ENCODE measurements at places on chromosomes 13 and 19.

- no peak for DNase-seq
Observed at GRCh38 chr19:45824041-45824471, 8.9 kb upstream of the RSPH6A start.

- DNase-seq: no peak
Observed at GRCh38 chr13:27854606-27855005, 62.3 kb downstream of the GSX1 start.

- peak; percentile 76 for DNase-seq
Observed at GRCh38 chr19:54207676-54207982, 7.0 kb downstream of the RPS9 start.

DNA sequence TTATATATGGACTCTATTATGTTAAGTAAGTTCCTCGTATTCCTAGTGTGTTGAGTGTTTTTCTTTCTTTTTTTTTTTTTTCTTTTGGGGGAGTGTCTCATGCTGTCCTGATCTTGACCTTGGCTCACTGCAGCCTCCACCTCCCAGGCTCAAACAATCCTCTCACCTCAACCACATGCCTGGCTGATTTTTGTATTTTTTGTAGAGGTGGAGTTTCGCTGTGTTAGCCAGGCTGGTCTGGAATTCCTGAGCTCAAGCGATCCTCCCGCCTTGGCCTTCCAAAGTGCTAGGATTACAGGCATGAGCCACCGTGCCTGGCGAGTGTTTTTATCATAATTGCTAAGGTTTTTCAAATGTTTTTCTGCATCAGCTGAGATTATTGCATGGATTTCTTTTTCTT, 10.7 kb upstream of the ZNF480 start:
- DNase-seq: no peak

GRCh38 chr19:1830978-1831377, 17.3 kb downstream of the REXO1 start:
- no peak for DNase-seq

DNA sequence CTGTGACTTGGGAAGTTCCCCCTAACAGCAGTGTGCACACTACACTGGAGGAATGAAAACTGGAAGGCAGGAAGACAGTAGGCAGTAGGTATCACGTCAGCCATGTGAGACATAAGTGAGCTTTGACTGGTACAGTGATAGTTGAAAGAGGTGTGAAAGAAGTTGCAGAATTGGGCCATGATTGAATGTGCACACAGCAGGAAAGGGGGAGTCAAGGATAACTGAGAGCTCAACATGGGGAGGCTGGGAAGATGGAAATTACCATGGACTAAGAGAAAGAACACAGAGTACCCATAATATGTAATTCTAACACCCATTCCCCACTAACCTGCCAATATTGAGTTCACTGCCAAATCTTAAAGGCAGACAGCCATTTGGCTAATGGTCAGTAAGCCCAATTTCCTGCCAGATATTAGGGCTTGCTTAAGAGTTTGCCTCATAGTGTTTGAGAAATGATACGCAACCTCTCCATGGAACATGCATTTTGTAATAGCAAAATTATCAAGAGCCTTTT, 321.7 kb downstream of the DCT start:
- DNase-seq: no peak

- no peak for DNase-seq
Observed at GRCh38 chr19:44939668-44940067, 2.4 kb upstream of the APOC4 start.

GRCh38 chr13:86881390-86881789, 789.8 kb upstream of the SLITRK5 start:
- DNase-seq: peak; percentile 55

GRCh38 chr19:42229855-42230351, 9.8 kb downstream of the ZNF526 start:
- DNase-seq: peak; percentile 61

DNA sequence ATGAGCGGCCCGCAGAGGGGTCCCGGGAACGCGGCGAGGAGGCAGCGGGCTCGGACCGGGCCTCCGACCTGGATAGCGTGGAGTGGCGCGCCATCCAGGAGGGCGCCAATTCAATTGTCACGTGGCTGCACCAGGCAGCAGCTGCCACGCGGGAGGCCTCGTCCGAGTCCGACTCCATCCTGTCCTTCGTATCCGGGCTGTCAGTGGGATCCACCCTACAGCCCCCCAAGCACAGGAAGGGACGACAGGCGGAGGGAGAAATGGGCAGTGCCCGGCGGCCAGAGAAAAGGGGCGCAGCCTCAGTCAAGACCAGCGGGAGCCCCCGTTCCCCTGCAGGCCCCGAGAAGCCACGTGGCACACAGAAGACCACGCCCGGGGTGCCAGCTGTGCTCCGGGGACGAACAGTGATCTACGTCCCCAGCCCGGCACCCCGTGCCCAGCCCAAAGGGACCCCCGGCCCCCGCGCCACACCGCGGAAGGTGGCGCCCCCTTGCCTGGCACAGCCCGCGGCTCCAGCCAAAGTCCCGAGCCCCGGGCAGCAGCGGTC, 10.7 kb downstream of the C19orf25 start:
- no peak for DNase-seq

DNA sequence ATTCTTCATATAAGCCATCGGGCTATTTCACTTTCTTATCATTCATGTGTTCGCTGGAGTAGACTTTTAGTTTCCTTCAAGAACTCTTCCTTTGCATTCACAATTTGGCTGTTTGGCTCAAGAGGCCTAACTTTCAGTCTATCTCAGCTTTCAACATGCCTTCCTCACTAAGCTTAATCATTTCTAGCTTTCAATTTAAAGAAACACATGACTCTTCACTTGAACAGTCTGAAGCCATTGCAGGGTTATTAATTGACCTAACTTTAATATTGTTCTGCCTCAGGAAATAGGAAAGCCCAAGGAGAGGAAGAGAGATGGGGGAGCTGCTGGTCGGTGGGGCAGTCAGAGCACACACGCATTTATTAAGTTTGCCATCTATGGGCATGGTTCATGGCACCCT, 158.1 kb downstream of the SUCLA2 start:
- DNase-seq: no peak

- DNase-seq: peak; percentile 31
Observed at GRCh38 chr13:100506600-100507422, 81.8 kb downstream of the GGACT start.

GRCh38 chr13:99393791-99394735, 86.9 kb upstream of the GPR183 start:
- no peak for DNase-seq

GRCh38 chr13:83183439-83184149, 698.7 kb downstream of the SLITRK1 start:
- DNase-seq: no peak

GRCh38 chr13:83286737-83287136, 595.5 kb downstream of the SLITRK1 start:
- DNase-seq: no peak

- DNase-seq: no peak
Observed at GRCh38 chr13:35485424-35485823, 8.9 kb upstream of the MAB21L1 start.

GRCh38 chr13:23570099-23570920, at the start of gene TNFRSF19:
Gene TNFRSF19 (plus strand): TSS chr13:23570412. CDS start chr13:23590184, 19,772 bp downstream.
- peak; percentile 84 for DNase-seq

DNA sequence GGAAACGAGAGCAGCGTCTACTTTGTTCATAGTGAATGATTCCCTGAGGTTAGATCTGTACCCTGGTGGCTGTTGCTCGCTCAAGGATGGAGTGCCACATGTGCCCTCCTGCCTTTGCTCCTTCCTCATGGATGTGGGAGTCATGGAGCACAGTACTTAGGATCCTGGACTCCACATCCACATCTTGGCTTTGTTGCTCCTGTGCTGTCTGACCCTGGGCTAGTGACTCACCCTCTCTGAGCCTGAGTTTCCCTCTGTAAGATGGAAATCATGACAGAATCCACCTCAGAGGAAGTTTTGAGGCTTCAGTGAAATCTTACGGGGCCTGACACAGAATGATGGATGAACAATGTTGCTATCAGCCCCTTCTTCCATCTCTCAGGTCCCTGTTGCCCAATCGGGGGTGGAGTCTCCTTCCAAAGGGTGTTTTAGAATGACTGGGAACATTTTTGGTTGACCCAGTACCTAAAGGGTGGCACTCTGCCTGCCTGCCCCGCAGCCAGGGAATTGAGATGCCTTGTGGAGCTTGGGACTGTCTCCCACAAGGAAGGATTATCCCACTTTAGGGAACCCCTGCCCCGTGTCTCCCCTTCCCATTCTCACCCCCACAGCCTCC, 9.8 kb upstream of the TIMM50 start:
- DNase-seq: no peak

GRCh38 chr13:66567899-66568612, 662.1 kb downstream of the PCDH9 start:
- DNase-seq: peak; percentile 56

- DNase-seq: no peak
Observed at GRCh38 chr19:12842511-12842910, 4.2 kb downstream of the MAST1 start.

GRCh38 chr19:1489463-1490310, 463 bp downstream of the PCSK4 start:
- DNase-seq: no peak

DNA sequence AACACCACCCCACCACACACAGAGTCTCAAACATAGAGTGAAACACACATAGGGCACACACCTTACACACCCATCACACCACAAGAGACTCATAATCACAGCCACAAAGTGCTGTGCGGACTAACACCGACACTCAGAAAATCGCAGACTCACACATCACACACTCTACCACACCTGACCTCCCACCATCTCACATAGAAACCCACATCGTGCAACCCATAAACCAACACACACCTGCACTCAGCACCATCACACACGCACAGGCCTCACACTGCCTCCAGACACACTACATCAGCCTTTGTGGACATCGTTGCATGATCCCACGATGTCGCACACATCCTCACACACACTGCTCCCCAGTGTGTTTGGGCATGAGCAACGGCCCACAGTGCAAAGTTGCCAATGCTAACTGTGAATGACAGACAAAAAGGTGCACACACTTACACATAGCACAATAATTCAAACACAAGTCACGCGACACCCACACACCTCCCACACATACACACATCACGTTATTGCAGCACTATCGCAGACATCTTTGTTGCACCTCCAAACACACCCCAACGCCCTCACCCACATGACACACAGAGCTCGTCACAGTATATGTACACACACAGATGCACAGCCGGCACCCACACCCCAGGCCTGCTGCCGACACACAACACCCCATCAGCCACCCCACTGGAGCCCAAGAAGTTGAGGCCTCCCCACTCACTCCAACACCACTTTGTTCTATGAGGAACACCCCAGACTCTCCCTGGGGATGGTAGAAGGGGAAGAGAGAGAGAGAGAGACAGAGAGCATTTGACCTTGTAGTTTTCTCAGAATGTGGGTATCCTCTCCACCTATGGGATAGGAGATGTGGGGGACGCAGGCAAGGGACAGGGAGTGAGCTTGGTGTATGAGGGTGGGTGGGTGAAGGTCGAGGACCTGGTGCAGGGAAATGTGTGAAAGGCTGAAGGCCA, 1.2 kb upstream of the ATP1A3 start:
- no peak for DNase-seq

DNA sequence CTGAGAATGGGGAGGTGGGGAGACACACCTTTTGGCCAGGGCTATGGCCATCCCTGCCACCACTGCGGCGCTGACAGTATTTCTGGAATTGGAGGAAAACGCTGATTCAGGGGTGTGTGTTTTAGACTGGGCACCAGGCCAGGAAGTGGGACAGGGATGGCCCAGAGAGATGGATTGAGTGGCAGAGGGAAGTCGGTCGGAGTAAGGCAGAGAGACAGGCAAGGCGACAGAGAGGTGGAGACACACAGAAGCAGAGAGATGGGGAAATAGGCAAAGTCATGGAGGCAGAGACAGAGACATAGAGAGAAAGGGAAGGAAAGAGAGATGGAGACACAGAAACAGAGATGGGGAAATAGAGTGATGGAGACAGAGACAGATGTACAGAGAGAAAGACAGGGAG, 4.1 kb upstream of the C19orf81 start:
- no peak for DNase-seq

DNA sequence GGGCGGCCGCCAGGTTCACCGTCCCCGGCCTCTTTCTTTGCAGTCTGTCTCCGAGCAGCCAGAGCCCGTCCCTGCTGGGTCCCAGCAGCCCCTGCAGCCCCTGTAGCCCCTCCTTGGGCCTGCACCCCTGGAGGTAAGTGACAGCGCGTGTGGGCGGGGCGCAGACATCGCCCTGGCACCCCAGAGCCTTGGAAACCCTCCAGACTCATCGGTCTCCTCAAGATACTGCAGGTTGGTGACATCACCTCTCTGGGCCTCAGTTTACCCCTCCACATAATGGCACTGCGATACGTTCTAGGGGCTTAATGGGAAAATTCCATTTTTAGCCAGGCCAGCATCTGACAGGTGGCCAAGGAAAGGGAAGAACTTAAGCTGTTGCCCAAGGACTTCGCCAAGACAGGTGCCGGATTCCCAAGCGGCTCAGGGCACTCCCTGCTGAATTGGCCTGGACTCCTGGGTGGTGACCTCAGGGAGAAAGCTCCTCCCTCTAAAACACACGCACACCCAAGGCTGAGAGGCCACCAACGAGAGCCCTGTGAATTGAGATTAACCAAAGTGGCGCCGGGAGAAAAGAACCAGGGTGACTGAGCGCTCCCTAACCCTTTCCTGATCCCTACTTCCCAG, 13.1 kb downstream of the MAST3 start:
- no peak for DNase-seq

DNA sequence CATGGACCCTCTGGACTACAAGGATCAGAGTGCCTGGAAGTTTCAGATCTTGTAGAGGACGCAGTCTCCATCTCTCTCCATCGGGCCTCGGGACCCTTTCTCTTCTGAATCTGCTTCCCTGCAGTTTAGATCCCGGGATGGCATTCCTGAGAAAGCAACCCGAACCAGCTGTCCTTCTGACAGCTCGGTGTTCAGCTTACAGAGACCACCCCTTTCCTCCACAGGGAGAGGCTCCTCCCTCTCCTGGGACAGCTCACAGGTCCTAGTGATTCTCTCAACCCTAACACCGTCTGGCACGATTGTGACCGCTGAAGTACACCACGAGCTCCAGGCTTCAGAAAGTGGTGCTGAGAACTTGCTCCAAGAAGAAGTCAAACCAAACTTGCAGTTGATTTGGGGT, 18.2 kb downstream of the CRX start:
- DNase-seq: no peak

DNA sequence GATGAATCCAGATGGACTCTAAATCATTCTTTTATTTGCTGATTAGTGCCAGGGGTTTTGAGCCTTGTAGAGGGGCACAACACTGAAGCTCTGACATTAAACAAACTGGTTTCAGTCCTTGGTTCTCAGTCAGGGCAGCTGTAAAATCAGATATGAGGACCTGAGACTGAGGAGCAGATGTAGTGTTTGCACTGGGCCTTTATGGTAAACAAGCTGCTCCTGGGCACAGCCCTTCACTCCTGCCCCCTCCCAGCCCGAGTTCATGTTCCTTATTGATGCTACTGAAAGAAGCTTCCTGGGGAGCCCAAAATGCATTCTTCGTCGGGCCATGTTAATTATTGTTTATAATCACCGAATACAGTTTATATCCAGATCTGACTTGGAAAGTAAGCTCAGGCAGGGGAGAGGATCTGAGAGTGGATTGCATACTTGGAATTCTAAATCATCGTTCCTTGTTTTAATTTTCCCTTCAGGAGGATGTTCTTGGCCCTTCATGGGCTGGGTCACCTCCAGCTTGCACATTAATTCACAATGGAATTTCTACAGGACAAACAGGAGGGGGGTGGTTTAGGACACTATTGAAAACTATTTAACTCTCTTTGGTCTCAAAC, 213.5 kb downstream of the FGF9 start:
- no peak for DNase-seq

- DNase-seq: no peak
Observed at GRCh38 chr19:39106194-39106593, 19.4 kb upstream of the PAK4 start.

Measured in OCI-M1 (cell line).